ENCODE measurements at places on chromosomes 4 and X.

- no peak for DNase-seq
These were observed 372.6 kb downstream of the OPHN1 start for GRCh38 chrX:68060506-68061205.

- DNase-seq, result no peak
These were observed 8.9 kb upstream of the P2RY8 start for GRCh38 chrX:1545776-1546408.

DNA sequence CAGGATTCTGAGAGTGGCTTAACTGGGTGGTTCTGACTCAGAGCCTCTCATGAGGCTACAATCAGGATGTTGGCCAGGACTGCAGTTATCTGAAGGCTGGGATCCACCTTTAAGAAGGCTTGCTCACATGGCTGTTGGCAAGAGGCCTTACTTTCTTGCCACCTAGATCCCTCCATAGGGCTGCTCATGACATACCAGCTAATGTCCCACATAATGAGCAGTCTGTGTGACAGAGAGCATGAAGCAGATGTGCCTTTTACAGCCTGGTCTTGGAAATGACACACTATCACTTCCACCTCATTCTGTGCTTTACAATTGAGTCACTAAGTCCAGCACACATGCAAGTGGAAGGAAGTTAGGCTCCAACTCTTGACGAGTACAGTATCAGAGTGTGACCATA, 4.3 kb upstream of the RBM3 start:
- no peak for DNase-seq

DNA sequence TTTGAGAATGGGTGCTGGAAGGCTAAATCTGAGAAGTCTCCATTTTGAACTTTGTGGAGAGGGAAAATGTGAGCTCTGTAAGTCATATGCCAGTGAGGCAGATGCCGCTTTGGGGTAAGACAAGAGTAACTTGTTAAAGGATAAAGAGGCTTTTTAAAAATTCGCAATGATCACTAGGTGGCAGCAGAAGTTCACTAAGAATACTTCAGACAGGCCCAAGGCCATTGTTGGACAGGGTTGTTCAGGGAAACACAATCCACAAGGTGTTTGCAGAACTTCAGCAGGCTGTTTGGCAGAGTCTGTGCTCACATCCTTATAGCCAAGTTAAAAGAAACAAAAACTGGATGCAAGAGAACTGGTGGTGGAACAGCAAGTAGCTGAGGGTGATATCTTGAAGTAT, 13.7 kb upstream of the PIGA start:
- no peak for DNase-seq

DNA sequence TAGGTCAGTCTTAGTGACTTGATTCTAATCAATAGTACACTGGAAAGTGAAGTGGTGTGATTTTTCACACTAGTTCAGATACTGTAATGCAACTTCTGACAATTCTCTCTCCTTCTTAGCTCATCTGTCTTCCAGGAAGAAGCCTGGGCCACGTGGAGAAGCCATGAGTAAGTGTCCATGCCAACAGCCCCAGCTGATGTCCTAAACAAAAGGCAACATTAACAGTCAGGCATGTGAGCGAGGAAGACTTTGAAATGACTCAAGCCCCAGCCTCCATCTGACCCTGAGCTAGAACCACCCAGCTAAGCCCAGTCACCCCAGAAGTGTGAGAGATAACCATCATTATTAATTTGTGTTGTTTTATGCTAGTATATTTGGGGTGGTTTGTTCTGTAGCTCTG, 115.7 kb upstream of the MAGEB16 start:
- DNase-seq, result no peak

DNA sequence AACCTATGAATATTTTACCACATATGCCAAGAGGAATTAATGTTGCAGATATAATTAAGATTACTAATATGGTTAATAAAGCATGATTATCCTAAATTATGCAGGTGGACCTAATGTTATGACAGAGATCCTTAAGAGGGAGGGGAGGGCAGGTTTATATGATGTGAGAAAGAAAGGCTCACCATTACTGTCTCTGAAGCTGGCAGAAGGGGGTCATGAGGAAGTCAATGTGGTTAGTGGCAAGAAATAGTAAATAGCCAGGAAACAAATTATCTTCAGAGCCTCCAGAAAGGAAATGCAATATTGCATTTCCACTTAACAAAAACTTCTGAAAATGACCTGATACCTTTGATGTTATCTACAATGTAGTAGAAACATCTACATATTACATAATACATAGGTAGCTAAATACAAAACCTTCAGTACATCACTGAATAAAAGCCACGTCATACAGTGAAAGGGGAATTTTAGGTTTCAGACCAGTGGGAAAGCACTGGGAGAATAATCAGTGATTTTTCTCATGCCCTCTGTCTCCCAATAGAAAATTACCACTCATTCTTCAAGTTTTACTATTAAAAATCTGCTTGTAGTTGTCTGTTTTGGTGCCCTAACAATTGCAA, 609.2 kb downstream of the SPOCK3 start:
- no peak for DNase-seq

DNA sequence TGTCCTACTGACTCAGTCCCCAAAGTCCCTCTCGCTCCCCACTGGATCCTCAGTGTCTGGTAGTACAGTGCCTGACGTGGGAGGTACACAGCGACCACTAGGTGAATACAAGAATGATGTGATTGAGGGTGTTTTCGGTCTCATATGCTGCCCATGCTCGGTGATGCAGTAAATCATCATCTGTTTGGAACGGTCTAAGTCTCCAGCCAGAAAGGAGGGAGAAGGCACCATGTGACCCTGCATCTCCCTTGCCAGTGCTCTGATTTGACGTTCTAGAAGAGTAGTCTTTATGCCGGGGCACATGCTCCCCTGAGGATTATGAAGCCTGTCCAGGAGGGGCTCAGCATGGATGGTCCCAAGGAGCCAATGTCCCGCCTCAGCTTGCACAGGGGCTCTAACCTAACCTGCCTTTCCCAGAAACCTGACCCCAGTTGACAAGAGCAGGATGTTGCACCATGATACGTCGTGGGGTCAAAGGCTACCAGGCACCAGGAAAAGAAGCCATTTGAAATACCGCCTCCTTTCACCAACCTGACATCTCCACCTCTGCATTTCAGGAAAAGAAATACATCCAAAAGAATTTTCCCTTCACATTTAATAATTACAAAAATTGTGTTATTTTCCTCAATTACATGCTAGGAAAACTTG, 13.8 kb upstream of the PLXNB3 start:
- DNase-seq, result no peak

DNA sequence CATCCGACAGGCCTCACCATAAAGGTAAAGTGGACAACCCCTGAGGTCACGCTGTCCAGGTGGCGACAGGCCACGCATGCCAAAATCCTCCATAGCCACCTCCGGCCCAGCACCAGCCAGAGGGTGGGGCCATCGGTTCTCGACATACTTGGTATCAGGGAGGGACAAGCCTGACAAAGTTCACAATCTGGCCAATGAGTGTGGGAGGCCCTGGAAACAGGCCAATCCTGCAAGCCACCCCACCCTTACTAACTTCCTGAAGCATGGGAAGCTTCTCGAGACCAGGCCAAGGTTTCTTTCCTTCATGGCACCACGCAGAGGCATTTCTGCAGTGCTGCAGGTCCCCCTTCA, 73.8 kb downstream of the MTMR1 start:
- no peak for DNase-seq

GRCh38 chr4:80452768-80453167, 117.2 kb downstream of the CFAP299 start:
- no peak for DNase-seq

DNA sequence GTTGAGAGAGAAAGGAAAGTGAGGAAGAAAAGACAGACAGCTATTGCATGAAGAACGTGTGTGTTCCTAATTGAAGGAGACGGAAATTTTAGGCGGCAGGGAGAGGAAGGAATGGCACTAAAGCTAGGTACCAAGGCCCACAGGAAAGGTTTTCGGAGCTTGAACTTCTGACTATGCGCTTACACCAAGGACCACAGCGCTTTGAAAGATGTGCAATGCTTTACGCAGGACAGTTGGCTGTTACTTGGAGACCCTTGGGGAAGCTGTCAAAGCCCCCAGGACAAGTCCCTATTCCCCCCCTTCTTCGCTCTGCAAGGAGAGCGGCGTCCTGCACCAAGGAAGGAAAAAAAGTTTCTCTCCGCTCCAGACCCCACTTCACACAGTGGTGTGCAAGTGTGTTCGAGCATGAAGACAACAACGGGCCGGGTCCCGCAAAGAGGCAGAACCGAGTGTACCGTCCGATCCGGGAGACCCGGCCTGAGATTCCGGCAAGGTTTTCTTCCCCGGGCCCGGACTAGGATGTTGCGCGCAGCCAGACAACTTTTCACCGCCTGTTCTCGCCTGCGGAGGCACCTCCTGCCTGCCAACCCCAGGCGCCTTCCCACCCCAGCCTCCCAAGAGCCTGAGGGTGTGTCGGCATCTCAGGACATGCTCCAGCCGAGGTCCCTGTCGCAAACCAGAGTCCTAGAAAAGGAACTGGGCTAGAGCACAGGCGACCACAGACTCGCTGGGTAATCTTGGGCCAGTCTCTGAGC, 896 bp downstream of the KDR start:
- no peak for DNase-seq

DNA sequence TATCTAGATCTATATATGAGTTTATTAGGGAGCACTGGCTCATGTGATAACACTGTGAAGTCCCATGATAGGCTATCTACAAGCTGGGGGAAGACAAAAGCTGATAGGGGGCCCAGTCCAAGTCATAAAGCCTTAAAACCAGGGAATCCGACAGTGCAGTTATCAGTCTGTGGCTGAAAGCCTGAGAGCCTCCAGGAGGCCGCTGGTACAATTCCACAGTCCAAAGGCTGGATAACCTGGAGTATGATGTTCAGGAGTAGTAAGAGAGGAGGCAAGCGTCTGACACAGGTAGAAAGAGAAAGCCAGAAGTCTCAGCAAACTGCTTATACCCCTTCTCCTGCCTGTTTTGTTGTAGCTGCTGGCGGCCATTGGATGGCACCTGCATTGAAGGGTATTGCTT, 177.6 kb upstream of the SPRY1 start:
- no peak for DNase-seq

DNA sequence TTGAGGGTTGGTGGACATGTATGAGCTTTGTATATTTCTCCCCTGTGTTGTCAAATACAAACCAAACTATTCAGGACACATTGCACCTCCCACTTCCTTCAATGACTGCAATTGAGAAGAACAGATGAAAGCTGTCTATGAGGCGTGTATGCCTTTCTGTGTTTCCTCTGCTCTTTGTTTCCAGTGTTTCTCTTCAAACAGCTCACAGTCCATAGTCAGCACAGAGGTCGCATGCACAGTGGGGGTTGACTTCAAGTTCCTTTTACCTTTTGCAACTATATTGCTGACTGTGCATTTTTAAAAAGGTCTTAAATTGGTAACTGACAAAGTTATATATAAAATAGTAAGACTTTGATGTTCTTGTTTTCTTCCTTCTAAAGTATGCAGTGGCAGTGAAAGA, 957.8 kb downstream of the C4orf33 start:
- no peak for DNase-seq

DNA sequence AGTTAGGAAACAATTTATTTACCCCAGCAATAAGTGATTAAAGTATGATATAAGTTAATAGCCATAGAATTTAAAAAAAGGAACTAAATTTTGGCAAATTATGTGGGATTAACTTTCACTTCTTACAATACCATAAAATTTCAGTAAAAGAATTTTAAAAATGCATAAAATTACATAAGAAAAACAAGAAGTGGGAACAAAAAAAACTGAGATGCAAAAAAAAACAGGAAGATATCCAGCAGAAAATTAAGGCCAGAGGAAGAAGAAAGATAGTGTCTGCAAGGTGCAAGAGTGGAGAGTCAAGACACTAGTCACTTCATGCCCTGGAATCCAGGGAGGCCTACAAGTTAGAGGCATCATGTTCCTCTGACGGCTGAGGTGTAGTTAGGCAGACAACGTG, 184.2 kb downstream of the GASK1B start:
- DNase-seq, result no peak

DNA sequence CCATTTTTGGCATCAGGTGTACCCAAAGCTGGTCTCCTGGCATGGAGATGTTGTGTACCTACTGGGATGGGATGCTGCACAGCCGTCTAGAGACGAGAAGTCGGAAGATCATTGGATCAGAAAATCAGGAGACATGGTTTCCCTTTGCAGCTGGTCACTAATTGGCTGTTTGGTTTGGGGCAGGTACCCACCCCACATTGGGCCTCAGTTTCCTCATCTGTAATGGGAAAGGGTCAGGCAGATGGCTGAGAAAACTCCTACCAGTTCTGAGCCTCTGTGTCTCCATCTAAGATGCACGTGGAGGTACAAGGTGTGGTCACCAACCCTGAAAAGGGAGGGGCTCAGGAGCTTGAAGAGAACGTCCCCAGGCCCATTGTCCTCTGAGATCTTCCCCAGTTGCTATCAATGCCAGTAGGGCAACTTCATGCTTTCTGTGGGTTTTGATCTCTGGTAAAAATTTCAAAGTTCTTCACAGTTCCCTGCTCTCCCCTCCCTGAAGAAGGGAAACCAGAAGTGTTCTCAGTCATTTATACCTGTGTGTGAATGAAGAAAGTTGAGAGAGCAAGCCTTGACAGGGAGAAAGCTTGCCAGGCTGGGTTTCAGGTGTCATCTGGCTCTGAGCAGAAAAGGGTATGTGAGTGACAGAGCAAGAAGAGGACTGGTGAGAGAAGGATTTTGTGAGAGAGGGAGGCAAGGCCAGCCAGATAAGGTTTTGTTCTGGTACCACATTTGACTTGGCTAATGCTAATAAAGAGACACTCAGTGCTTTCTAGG, 15.1 kb downstream of the TSC22D3 start:
- no peak for DNase-seq

DNA sequence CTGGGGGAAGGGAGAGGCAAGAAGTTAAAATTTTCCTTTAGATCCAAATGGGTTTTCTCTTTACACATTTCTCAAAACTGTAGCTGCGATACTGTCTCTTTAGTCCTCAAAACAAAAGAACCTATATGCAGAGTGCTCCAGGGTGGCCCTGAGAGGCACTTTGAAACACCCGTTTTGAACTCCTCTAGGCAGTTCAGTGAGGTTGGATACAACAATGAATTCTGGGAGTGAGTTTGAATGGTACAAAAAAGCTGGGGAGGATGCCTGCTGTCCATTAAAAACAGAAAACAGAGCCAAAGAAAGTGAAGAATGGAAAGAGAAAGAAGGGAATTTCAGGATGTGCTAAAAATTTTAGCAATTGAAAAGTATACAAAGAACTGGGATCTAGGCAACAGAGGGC, 23.1 kb downstream of the ENOX2 start:
- no peak for DNase-seq

- no peak for DNase-seq
These were observed 165.6 kb downstream of the FRAS1 start for GRCh38 chr4:78222575-78223186.

GRCh38 chrX:33840176-33840575, 291.9 kb downstream of the FAM47A start:
- no peak for DNase-seq

DNA sequence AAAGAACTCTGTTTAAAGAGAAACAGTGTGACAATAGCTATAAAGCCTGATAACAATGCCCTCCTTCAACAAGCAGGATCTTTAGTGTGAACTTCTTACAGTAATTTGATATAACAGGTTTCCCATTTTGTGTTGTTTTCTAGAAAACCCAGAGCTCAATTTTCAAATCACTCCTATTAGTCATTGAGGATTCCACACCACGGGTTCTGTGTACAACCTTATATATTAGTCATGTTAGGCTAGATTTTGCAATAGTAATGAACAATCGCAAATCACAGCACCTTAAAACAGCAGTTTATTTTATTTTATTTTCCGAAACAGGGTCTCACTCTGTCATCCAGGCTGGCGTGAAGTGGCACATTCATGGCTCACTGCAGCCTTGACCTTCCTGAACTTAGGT, 1020.9 kb upstream of the INTU start:
- DNase-seq, result no peak

GRCh38 chr4:108703370-108703769, 53.0 kb downstream of the OSTC start:
- DNase-seq, result no peak
